Body of pancreas (tissue), 4 donors: ENCODE measurements at places on chromosomes 7 and 10. TPM values are rescaled to one million over a fixed set of nuclear protein-coding genes. Genes with fewer than 3 reads are reported as not detected.

- H3K4me1 ChIP-seq, result peaks cover 7% of the 10 kb centered on the region
- no peaks in the 10 kb centered on the region for H3K36me3 ChIP-seq
- no peak for DNase-seq
- H3K4me3 ChIP-seq, result no peak overlapping the region
- no peaks in the 10 kb centered on the region for H3K27me3 ChIP-seq
- no peak overlapping the region for H3K27ac ChIP-seq
These were observed 7.9 kb upstream of the TCAF1 start for GRCh38 chr7:143909863-143910262.

DNA sequence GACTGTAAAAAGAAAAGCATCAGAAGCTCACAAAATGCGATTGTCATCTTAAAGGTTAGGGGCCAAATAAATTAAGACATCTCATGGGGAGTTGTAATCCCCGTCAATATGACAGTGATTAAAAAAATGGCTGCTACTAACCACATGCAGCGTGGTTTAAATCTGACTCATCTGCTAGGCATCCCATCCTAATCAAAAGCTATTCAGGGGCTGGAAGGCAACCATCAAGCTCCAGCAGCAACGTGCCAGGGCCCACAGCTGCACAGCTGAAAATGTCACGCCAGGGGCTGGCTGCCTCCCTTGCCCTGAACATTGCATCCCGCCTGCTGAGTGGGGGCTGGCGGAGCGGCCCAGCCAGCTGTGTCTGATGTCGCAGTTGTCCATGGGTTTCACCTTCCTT lies 66.3 kb upstream of the FRMD4A start:
- no peak overlapping the region for H3K4me3 ChIP-seq
- no peaks in the 10 kb centered on the region for H3K4me1 ChIP-seq
- no peak for DNase-seq
- H3K27me3 ChIP-seq, result no peaks in the 10 kb centered on the region
- no peaks in the 10 kb centered on the region for H3K36me3 ChIP-seq

STEAP1B gene
- total RNA-seq, result not detected

MBLAC1 gene
- total RNA-seq, result 2.1 TPM

DNA sequence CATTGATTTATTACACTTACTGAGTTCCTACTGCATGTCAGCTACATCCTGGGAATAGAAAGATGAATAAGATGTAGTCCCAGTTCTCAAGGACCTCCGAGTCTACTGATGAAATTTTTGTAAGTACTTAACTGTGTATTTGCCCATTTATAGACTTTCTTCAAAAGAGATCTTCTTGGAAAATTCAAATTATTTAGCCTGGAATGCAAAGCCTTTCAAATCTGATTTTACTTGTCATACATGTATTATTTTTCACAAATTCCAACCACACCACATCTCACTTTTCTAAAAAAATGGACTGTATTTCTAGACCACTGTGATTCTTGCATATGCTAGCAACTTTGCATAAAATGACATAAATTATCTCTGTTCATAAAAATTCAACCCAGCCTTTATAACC lies 581.3 kb downstream of the ATRNL1 start:
- no peaks in the 10 kb centered on the region for H3K27me3 ChIP-seq
- DNase-seq, result no peak
- no peaks in the 10 kb centered on the region for H3K4me1 ChIP-seq
- no peak overlapping the region for H3K27ac ChIP-seq
- no peak overlapping the region for H3K4me3 ChIP-seq

DNA sequence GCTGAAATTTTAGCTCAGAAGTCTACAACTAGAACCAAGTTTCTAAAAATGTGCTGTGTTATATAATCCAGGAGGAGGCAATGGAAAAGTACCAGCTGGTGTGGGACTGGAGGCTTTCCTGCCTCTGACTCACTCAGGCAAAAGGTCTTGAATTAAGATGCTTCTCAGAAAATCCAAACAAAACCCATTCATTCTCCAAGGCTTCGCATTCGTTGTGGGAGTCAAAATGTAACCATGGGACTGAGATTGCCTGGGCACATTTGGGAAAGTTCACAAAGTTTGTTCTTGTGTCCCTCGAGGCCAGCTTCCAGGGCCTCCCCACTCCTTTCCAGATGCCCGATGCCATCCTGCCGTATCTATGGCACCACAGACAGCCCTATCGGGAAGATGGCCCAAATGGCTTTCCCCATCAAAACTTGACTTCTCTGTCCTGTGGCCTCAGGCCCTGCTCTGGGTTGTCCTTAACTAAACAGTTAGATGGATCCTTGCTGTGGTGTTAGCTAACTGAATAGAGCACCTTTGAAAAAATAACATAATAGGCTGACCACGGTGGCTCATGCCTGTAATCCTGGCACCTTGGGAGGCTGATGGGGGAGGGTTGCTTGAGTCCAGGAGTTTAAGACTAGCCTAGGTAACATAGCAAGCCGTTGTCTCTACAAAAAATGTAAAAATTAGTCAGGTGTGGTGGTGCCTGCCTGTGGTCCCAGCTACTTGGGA lies 180.5 kb downstream of the PFKFB3 start:
- H3K27me3 ChIP-seq, result no peaks in the 10 kb centered on the region
- H3K36me3 ChIP-seq, result no peaks in the 10 kb centered on the region
- no peak overlapping the region for H3K4me3 ChIP-seq
- no peaks in the 10 kb centered on the region for H3K4me1 ChIP-seq
- H3K27ac ChIP-seq, result peak overlapping the region; percentile 1

OPN1SW gene
- total RNA-seq, result not detected

GRCh38 chr10:45371560-45371959 lies 2.5 kb upstream of the ALOX5 start:
- no peaks in the 10 kb centered on the region for H3K36me3 ChIP-seq
- no peak for DNase-seq

DNA sequence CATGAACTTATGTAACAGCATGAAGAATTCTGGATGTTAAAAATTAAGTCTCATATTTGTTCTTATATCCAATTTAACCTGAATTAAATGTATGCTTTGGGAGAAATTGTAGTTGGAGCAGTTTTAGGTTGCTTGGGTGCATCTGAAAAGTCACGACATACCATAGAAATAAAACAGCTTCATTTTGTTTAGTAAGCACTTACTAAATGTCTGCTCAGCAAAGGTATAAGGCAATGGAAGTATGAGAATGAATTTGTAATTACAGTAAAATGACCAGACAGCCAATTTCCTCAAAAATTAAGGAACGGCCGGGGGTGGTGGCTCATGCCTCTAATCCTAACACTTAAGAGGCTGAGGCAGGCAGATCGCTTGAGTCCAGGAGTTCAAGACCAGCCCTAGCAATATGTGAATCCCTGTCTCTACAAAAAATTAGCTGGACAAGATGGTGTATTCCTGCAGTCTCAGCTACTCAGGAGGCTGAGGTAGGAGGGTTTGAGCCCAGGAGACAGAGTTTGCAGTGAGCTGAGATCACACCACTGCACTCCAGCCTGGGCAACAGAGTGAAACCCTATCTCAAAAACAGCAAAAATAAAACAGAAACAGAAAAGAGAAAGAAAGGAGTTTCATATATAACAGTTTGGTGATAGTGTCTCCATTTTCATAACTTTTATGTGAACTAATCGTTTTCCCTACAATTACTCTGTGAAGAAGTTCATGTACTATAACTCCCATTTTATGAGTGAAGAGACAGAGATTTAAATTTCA lies 47.2 kb upstream of the KLF6 start:
- no peaks in the 10 kb centered on the region for H3K27me3 ChIP-seq
- no peak overlapping the region for H3K4me3 ChIP-seq
- DNase-seq, result no peak
- H3K36me3 ChIP-seq, result no peaks in the 10 kb centered on the region
- no peak overlapping the region for H3K27ac ChIP-seq

GRCh38 chr7:11195502-11195901 lies 221.8 kb downstream of the PHF14 start:
- H3K36me3 ChIP-seq, result no peaks in the 10 kb centered on the region
- no peak overlapping the region for H3K4me3 ChIP-seq
- DNase-seq, result no peak
- H3K4me1 ChIP-seq, result peaks cover 6% of the 10 kb centered on the region

- H3K27me3 ChIP-seq, result no peaks in the 10 kb centered on the region
- peaks cover 27% of the 10 kb centered on the region for H3K4me1 ChIP-seq
- peak overlapping the region; percentile 70 for H3K27ac ChIP-seq
- no peaks in the 10 kb centered on the region for H3K36me3 ChIP-seq
- no peak overlapping the region for H3K4me3 ChIP-seq
These were observed 168.0 kb upstream of the RHEB start for GRCh38 chr7:151687523-151688235.

FAM131B gene
- not detected for total RNA-seq
